ENCODE measurements at places on chromosomes 3 and 15. TPM values are rescaled to one million over a fixed set of nuclear protein-coding genes. Genes with fewer than 3 reads are reported as not detected.

DNA sequence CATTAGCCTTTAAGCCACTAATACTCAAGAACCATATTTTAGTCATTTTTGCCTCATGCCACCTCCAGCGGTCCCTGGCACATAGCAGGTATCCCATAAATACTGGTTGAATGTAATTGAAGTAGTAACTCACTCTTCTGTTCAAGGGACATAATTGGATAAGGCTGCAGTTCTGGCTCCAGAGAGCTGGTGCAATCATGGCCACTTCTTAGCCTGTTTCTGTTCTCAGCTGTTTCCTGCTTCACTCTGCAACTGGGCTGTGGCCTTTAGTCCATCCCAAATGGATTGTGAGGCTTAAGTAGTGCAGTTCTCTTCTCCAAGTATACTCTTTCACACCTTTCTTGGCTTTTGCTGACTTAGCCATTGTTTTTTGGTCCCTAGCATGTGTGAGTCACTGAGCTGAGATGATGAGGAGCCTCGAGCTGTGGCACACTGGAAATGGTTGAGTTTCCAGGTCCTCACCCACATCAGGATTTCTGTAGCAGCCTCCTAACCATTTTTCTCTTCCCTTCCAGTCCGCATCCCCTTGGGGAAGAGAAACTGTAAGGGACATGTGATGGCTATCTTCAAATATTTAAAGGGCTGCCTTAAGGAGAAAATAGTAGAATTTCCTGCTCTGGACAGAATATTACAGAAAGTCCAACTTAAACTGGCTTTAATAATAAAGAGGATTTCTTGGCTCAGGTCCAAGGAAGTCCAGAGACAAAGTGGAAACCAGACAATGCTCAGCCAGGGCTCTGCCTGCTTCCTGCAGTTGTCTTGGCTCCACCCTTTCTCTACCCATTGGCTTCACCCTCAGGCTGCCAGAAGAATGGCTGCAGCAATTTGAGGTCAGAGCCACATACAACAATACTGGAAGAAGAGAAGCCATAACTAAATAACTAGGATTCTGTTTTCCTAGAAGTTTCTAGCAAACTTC is 305.4 kb upstream of the ROPN1 start:
- no peak for DNase-seq

- DNase-seq: no peak
Observed at GRCh38 chr3:167976516-167977361, 119.0 kb downstream of the GOLIM4 start.

- no peak for DNase-seq
Observed at GRCh38 chr15:100096700-100097099, 245.1 kb downstream of the ADAMTS17 start.

GRCh38 chr3:34929036-34929435 is 710.3 kb upstream of the ARPP21 start:
- no peak for DNase-seq

- no peak for DNase-seq
Observed at GRCh38 chr3:61571516-61572336, 10.4 kb downstream of the PTPRG start.

- no peak for DNase-seq
Observed at GRCh38 chr3:170467571-170468147, 49.0 kb downstream of the CLDN11 start.

GRCh38 chr3:31356941-31357340 is 175.8 kb upstream of the STT3B start:
- DNase-seq: peak; percentile 70

DNA sequence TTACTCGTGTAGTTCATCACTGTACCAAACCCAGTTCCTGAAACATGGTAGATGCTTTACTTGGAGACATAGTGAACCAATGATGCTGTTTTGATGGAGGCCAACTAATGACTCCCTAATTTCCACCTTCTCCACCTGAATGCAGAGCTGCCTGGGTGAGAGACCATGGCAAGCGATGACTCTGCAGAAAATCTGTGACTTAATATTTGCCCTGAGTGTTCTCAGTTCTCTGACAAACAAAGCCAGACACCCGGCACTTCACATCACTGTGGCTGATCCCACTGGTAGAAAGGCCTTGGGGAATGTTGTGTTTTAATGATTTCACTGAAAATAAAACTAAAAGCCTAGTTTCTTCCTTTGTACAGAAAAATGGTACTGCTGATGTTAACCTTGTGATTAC is 39.5 kb upstream of the UBE3A start:
- no peak for DNase-seq

- DNase-seq: peak; percentile 74
Observed at GRCh38 chr15:43648649-43649429, at the start of gene CATSPER2. Gene CATSPER2 (minus strand): TSS chr15:43648844. CDS start chr15:43648061, 783 bp downstream.

The ZNF660 gene
- 17.1 TPM for polyA plus RNA-seq
